ENCODE measurements at places on chromosomes 6 and 20. TPM values are rescaled to one million over a fixed set of nuclear protein-coding genes. Genes with fewer than 3 reads are reported as not detected.

GLP1R gene
- polyA plus RNA-seq: not detected

DNA sequence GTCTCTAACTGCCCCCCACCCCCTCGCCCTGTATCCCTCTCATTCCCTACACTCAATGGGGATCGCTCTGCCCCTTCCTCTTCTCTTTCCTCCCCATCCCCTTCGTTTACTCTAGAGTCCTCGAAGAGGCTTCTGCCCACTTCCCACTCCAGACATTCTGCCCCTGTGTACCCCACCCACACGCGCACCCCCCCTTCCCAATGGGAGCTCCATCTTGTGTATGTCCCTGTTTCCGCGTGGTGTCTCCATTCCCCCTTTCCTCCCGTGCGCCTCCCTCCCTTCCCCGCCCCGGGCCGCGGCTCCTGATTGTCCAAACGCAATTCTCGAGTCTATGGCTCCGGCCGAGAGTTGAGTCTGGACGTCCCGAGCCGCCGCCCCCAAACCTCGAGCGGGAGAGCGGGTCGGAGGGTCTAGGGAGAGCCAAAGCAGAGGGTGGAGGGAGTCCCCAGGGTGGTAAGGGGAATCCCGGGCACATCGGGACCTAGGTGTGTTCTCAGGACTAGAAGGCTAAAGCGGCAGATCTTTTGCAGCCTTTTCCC is 679 bp upstream of the RING1 start:
- DNase-seq: peak; percentile 43

GRCh38 chr6:89734526-89734925 is 85.1 kb downstream of the MDN1 start:
- peak; percentile 18 for DNase-seq

- DNase-seq: no peak
These were observed 13.5 kb upstream of the ZBTB46 start for GRCh38 chr20:63844511-63844991.

GRCh38 chr20:53163486-53163885 is 191.3 kb downstream of the TSHZ2 start:
- peak; percentile 10 for DNase-seq
